ENCODE measurements at places on chromosomes 16 and 17. TPM values are rescaled to one million over a fixed set of nuclear protein-coding genes. Genes with fewer than 3 reads are reported as not detected.

PIK3R6 gene
- 7.7 TPM for polyA plus RNA-seq

PMP22 gene
- polyA plus RNA-seq = not detected

TBC1D3G gene
- not detected for polyA plus RNA-seq

AANAT gene
- 1.1 TPM for polyA plus RNA-seq

LITAFD gene
- not detected for polyA plus RNA-seq

FASN gene
- polyA plus RNA-seq = 2.9 TPM

KRTAP4-1 gene
- not detected for polyA plus RNA-seq

CSH1 gene
- polyA plus RNA-seq = not detected

FOXN1 gene
- not detected for polyA plus RNA-seq

KRTAP1-1 gene
- polyA plus RNA-seq = not detected

ST6GALNAC1 gene
- polyA plus RNA-seq = 0.44 TPM

GPRC5C gene
- 0.18 TPM for polyA plus RNA-seq

OR3A2 gene
- 1.7 TPM for polyA plus RNA-seq

STAT3 gene
- polyA plus RNA-seq = 106 TPM

FOXC2 gene
- polyA plus RNA-seq = not detected

UNC45B gene
- polyA plus RNA-seq = not detected

CA4 gene
- polyA plus RNA-seq = not detected

GUCY2D gene
- polyA plus RNA-seq = 0.18 TPM

ZNF205 gene
- polyA plus RNA-seq = not detected

CD7 gene
- polyA plus RNA-seq = 4.4 TPM

OSGIN1 gene
- polyA plus RNA-seq = 0.46 TPM

CUEDC1 gene
- polyA plus RNA-seq = not detected

KRT14 gene
- polyA plus RNA-seq = not detected

SOST gene
- polyA plus RNA-seq = not detected

PDILT gene
- not detected for polyA plus RNA-seq

MPP2 gene
- 0.18 TPM for polyA plus RNA-seq

PPY gene
- polyA plus RNA-seq = not detected

PDXDC1 gene
- 31.7 TPM for polyA plus RNA-seq

TBC1D3H gene
- not detected for polyA plus RNA-seq

CACNG1 gene
- polyA plus RNA-seq = not detected

MAF gene
- polyA plus RNA-seq = not detected

CDRT15 gene
- not detected for polyA plus RNA-seq

HCRT gene
- not detected for polyA plus RNA-seq

TEKT5 gene
- not detected for polyA plus RNA-seq

CACNG5 gene
- not detected for polyA plus RNA-seq

RBFOX1 gene
- not detected for polyA plus RNA-seq

PPP1R9B gene
- 4.2 TPM for polyA plus RNA-seq

CDRT15L2 gene
- not detected for polyA plus RNA-seq

RCVRN gene
- polyA plus RNA-seq = not detected

ANKS3 gene
- 5.3 TPM for polyA plus RNA-seq

CASKIN1 gene
- polyA plus RNA-seq = not detected

TMEM186 gene
- polyA plus RNA-seq = 11.3 TPM
